Choroid plexus epithelial cell (primary cell): ENCODE measurements at places on chromosomes 2 and 18.

- DNase-seq = no peak
These were observed 273.8 kb upstream of the SLC14A2 start for GRCh38 chr18:45341454-45341853.

GRCh38 chr18:61132031-61132430, 201.2 kb upstream of the CDH20 start:
- no peak for DNase-seq

- no peak for DNase-seq
These were observed 44.6 kb downstream of the SERPINB7 start for GRCh38 chr18:63819786-63820185.

DNA sequence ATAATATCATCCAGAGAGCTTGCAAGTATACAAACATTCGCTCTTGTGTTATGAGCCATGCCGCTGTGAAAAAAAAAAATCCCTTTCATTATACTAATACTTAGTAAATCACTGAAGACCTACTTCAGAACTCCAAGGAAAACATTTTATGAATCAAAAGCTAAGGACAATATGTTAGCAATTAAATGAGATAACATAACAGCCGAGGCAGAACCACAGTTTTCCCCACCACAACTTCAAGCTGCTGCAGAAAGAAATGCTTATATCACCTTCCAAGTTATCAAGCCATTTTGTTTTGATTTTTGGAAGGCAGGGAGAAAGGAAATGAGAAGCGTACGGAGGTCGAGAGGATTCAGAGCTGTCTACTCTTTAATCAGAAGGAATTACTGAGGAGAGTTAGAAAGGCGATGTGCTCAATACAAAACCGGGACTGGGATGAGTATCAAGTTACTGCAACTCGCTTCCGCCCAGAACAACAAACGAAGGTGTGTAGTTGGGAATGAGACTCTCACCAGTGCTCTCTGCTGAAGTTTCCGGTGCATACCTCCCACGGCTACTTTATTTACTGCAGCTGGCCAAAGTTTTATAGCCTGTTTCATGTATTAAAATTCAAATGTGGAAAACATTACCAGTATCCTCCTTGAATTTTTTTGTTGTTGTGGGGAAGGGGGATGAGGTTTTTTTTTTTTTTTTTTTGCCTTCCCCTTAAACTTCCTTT, 292.2 kb upstream of the CCDC68 start:
- DNase-seq = peak; percentile 72

DNA sequence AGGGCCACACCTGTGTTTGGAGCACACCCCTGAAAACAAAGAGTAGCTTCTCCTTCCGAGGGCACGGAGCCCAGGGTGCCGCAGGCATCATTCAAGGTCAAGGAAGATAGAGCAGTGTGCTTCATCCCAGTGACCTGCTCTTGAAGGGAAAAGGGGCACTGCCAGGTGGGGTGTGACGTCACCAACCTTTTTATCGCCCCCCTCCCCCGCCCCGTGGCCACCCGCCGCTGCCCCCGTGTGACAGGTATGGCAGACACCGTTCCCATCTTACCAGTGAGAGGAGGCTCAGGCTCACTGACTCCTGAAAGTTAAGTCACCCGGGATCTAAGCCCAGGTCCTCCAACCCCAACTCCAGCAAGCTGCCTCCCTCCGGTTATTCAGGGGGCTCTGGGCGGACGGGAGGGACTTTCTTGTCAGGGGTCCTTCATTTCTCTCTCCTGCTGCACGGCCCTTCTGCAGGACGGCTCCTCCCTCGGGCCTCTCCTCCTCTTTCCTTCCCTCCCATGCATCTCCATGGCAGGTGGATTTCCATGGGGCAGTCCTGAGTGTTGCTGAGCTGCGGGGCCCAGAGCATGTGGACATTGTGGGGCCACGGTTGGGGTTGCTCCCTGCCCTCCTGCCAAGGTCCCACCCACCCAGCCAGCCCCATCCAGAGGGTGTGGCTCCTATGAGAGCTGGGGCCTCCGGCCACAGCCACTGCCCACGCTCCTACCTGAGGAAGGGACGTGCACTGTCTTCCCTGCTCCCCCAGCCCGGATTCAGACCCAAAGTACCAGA, 114.1 kb upstream of the HDAC4 start:
- no peak for DNase-seq

GRCh38 chr2:190387422-190387821, 20.7 kb upstream of the MFSD6 start:
- no peak for DNase-seq

GRCh38 chr18:49214706-49215105, 245.7 kb downstream of the DYM start:
- DNase-seq = no peak

- no peak for DNase-seq
These were observed 58.6 kb downstream of the ODC1 start for GRCh38 chr2:10389573-10389972.

DNA sequence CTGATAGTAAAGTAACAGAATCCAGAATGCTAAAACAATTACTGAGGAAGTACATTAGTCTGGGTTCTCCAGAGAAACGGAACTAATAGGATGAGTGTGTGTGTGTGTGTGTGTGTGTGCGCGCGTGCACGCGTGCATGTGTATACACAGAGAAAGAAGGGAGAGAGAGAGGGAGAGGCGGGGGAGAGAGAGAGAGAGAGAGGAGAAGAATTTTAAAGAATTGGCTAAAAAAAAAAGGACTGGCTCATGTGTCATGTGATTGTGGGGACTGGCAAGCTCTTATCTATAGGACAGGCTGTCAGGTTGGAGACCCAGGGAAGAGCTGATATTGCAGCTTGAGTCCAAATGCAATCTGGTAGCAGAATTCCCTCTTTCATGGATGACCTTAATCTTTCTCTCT, 976.2 kb upstream of the CDH2 start:
- DNase-seq = no peak

DNA sequence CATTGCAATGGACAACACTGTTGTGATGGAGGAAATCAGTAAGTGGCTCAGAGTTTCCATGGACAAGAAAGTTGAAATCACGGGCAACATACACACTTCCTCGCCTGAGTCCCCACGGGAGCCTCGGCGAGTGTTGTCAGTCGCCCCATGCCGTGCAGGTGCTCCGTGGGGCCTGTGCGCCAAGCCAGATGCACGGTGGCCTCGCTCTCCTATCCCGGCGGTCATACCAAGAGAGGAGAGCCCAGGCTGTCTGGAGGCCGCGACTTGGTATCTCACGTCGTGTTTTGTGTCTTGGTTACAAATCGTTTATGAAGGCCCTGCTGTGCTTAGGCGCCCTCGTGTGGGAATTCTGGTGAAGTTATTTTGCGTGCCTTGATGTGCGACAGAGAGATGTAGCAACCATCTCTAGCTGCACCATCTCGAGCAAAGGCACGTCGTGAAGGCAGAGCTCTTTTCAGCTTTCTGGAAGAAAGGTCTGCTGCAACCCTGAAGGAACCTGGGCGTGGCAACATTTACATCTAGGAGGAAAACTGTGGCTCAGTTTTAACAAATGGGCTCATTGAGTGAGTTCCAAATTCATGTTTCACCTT, 21.8 kb downstream of the ATG4B start:
- DNase-seq = peak; percentile 90

- no peak for DNase-seq
These were observed 187.7 kb downstream of the PRPF40A start for GRCh38 chr2:152529420-152530115.

DNA sequence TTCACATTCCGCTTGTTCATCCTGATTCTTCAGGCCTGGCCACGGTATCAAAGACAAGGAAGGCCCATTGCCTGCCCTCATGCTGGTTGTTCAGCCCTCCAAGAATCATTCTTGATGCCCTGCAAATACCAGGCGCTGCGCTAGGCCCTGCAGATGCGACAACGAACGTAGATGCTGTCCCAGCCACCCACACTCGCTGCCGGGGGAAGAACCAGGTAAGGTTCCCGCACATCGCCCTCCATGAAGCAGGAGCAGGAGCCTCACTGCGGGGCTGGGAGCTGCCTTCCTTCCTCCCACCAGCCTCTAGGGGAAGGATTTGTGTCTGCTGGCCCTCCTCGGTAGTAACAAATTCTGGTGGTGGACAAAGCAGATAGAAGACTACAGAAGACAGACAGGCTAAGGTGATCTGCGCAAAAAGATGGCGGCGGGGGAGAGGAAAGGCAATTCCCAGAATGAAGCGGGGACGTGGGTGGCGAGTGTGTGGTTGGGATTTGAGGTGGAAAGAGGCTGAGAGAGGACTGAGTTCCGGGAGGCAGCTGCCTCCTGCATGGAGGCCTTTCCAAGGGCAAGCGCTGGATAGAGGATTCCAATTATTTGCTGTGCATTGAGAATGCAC, 19.8 kb upstream of the GPR55 start:
- DNase-seq = no peak

- no peak for DNase-seq
These were observed 595.2 kb upstream of the HNMT start for GRCh38 chr2:137369106-137369505.

DNA sequence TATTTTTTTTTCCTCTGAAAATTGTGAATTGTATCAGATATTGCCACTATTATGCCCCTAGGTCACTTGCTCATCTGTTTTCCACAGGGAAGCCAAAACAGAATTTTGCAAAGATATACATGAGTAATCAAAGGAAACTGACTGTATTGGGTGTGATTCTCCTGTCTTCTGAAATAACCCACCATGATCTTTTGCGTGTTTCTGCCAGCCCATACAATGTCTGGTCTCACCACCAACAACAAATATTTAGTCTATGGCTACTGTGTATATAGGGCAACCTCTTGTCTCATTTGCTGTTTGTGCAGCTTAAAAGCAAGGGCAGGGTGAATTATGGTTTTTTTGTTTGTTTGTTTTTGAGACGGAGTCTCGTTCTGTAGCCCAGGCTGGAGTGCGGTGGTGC, 26.5 kb downstream of the EPAS1 start:
- DNase-seq = no peak
